Osteoblast (primary cell): ENCODE measurements at places on chromosomes 4 and X. TPM values are rescaled to one million over a fixed set of nuclear protein-coding genes. Genes with fewer than 3 reads are reported as not detected.
A peak's percentile ranks its signal among the peaks of the same experiment; 100 is the strongest.

The APLN gene
- 0.29 and 0.72 TPM in 2 replicates for total RNA-seq

The SH3BP2 gene
- total RNA-seq, result 26.4 and 28.0 TPM in 2 replicates

The SPACA5 gene
- not detected in 2 replicates for total RNA-seq

The PPP1R2C gene
- total RNA-seq, result not detected in 2 replicates

The MND1 gene
- 1.4 and 2.7 TPM in 2 replicates for total RNA-seq

The ITIH6 gene
- total RNA-seq, result not detected in 2 replicates

The GLRA2 gene
- total RNA-seq, result not detected in 2 replicates

The ALB gene
- under 0.01 TPM in 1 of 2 replicates, not detected in the other for total RNA-seq

The SLC9B2 gene
- 23.5 and 23.6 TPM in 2 replicates for total RNA-seq

The CD38 gene
- under 0.01 TPM in 2 replicates for total RNA-seq

DNA sequence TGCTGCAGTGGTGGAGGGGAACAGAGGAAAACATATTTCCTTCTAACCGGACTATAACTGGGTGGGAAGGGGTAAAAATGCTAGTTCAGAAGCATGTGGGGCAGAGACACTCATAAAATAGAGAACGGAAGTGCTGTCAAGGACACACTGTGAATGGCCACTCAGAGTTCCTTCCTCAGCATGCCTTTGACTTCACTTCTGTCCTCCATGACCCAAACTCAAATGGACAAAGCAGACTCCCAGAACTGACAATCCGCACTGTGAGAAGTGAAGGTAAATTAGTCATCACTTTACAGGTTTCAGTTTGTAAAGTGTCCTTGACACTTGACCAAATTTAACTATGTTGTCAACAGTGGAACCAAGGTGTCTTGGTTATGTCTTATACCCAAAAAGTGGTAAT lies 30.2 kb upstream of the ELF2 start:
- DNase-seq, result no peak

- DNase-seq, result no peak
These were observed 177.3 kb upstream of the EMCN start for GRCh38 chr4:100695039-100695654.

- peak; percentile 93 for DNase-seq
These were observed 533 bp downstream of the IL15 start for GRCh38 chr4:141636771-141637460.

GRCh38 chr4:152575533-152575932 lies 39.6 kb upstream of the FBXW7 start:
- DNase-seq, result no peak

DNA sequence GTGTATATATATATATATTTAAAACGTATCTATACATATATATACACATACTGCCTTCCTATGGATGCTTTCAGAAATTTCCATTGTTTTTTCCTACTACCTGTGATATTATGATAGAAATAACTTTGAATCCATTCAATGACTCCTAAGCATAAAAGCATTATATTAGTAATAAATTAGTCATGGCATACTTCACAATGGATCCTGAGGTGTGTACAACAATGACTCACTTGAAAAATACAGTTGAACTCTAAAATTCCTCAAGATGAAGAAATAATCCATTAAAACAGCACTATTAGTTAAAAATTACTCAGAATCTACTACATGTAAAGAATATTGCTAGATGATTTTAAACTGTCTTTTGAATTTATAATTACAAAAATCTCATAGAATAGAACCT lies 201.1 kb downstream of the STPG2 start:
- no peak for DNase-seq

DNA sequence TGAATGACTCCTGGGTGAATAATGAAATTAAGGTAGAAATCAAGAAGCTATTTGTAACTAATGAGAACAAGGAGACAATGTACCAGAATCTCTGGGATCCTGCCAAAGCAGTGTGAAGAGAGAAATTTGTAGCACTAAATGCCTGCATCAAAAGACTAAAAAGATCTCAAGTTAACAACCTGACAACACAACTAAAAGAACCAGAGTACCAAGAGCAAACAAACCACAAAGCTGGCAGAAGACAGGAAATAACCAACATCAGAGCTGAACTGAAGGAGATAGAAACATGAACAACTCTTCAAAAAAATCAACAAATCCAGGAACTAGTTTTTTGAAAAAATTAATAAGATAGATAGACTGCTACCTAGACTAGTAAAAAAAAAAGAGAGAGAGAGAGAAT lies 8.4 kb downstream of the CFAP299 start:
- no peak for DNase-seq

DNA sequence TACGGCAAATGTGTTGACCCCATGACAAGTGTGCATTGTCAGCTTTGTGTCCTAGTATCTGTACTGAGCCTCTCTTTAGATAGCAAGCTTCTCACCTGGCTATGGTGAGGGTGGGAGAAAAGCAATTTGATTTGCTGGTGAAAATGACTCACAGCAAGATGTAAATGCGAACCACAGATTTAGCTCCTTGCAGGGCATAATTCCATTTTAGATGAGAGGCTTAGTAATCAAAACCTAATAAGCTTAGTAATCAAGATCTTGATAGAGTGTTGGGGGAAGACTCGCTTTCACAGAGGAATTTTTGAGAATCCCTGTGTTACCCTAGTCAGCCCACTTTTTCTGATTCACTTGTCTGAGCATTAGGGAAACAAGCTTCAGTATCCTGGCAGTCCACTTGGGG lies 7.7 kb upstream of the OCIAD2 start:
- no peak for DNase-seq

GRCh38 chrX:11564546-11564945 lies 101.2 kb downstream of the ARHGAP6 start:
- no peak for DNase-seq

GRCh38 chr4:13367244-13367643 lies 116.9 kb downstream of the RAB28 start:
- no peak for DNase-seq

DNA sequence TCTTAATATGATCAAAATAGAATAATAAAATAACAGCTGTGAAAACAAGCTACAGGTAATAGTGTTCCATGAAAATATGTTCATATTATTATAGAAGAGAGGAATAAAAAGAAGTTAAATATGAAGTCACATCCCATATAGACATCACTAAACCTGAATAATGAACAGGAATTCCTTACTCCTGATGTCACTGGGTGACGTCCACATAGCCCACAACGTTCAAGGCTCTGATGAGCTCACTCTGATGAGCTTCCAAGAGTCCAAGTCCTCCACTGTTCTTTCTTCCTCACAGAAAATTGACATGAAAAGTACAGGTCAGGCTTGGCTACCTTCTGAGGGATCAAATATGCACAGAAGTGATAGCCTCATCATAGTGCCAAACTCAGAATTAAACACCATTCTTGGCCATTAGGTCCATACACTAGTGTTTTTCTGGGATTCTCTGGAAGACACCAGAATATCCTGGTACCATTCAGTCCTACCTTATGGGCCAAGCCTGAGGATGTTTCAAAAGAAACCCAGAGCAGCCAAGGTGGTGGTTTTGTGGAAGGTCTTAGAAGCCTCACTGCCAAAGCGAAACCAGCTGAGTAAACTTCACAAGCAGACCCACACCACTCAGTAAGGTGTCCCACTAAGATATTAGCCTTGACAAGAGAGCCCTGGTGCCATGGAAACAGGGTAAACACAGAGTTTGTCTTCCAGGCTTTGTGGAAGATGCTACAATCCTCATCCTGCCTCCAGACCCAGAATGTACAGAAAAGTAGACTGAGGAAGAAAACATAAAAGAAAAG lies 138.4 kb upstream of the HHIP start:
- DNase-seq, result no peak

DNA sequence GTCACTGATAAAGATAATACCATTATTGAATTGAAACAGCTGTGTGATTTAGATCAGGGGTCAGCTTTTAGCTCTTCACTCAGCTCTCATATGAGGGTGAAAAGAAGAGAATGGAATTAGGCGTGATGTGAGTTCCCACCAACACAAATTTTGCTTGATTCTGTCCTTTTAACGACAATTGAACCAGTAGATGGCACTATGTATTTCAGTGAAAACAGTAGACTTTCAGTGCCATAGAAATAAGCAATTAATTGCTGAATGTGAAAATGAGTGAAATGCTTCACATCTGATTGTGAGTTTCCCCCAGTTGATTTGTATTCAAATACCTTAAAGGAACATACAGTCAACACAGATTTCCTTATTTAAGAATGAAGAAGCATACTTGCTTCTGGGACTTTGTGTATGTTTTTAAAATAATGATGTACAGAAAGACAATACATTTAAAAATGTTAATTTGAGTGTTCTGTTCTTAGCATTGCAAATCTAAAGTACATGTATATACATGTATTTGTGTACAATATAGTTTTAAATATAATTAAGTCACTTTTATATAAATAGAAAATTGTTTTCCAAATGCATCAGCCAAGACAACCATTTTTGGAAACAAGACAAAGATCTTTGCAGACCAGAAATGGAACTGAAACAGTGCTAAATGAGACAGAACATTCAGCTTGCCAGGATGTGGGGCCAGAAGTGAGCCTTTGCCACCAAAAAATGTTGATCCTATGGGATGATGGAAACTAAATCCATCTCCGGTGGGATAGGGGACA lies 178.8 kb downstream of the SNCA start:
- no peak for DNase-seq

GRCh38 chrX:71867680-71868079 lies 43.0 kb upstream of the NHSL2 start:
- peak; percentile 4 for DNase-seq

- no peak for DNase-seq
These were observed 12.5 kb downstream of the IRF2 start for GRCh38 chr4:184461711-184462441.

DNA sequence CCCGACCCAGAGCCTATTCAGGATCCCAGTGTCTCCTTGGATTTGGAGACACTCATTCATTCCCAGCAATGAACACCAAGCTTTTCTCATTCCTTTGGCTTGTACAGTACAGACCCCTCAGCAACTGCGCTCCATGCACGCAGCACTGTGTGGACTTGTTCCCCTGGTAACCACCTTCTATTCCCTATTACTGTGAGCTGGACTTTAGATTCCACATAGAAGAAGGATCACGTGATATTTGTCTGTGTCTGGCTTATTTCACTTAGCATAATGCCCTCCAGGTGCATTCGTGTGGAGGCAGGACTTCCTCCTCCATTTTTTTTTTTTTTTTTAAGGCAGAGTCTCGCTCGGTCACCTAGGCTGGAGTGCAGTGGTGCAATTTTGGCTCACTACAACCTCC lies 106.4 kb downstream of the PHKA2 start:
- no peak for DNase-seq

- DNase-seq, result no peak
These were observed 740.3 kb upstream of the FRG1 start for GRCh38 chr4:189200353-189200752.

GRCh38 chr4:107283587-107284559 lies 247.8 kb upstream of the DKK2 start:
- peak; percentile 37 for DNase-seq

- DNase-seq, result no peak
These were observed 419.1 kb downstream of the TMA16 start for GRCh38 chr4:163913571-163913970.

- DNase-seq, result no peak
These were observed 54.2 kb downstream of the SPATA18 start for GRCh38 chr4:52105276-52105675.

GRCh38 chrX:24235084-24235710 lies 78.7 kb downstream of the SUPT20HL2 start:
- no peak for DNase-seq
